ENCODE measurements at places on chromosomes 4 and X.
A peak's percentile ranks its signal among the peaks of the same experiment; 100 is the strongest.

- peak; percentile 61 for DNase-seq
Observed at GRCh38 chrX:101287402-101287801, 3.7 kb downstream of the TAF7L start.

DNA sequence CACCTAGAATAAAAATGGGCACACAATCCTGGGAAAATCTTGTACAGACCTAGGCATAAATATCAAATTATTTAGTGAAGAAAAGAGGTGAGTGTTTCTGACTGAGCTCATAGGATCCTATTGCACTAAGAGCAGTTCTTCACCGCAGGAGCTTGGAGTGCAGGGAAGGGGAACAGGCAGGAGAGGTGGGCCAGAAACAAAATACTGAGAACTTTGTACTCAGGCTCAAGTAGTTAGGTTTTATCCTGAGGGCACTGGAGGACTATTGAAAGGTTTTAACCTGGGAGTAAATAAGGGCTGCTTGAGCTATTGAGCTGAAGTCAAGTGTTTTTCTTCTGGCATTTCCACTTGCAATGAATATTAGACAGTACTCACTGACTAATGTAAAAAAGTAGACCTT lies 12.2 kb downstream of the EPHA5 start:
- no peak for DNase-seq

DNA sequence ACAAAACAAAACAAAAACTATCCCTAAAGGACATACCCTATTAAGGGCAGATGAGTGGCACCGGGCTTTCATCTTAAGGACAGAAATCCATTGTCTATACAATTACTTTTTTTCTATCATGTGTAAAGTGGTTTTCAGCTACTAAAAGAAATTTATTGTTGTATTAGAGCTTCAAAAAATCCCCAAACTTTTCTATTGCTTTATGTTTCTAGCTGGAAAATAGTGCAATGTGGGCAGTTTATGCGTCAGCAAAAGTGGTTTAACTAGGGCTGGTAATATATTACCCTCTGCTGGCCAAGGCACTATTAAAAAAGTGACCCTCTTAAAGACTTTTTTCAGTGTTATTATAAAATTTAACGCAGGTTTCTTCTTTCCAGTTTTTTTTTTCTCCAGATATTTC lies 15.5 kb upstream of the GPR82 start:
- no peak for DNase-seq

GRCh38 chr4:57490520-57491255 lies 380.5 kb upstream of the IGFBP7 start:
- DNase-seq, result no peak

DNA sequence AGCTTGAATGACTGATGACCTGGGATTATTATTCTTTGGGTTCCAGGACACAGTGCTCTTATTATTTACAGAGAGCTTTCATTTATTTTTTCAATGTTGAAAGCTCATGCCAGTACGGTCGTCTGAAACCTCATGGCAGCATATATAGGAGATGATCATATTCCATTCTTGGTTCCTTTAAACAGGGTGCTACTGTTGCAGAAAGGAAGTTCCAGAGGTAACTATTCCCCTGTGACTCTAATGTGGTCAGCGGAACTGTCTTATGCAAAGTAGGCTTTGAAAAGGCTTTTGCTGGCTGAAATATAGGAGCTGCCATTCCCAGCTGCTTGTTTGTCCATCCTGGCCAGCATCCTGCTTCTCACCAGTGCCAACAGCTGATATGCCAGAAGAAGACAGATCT lies 208.3 kb upstream of the LEF1 start:
- no peak for DNase-seq

- DNase-seq, result no peak
Observed at GRCh38 chr4:140195806-140196205, 41.8 kb upstream of the MAML3 start.

- no peak for DNase-seq
Observed at GRCh38 chrX:80388206-80388605, 32.0 kb upstream of the TENT5D start.

GRCh38 chr4:186068581-186069348 lies at the start of gene TLR3:
TSS of gene TLR3 (plus strand) at chr4:186069156. CDS start at chr4:186076620, 7,464 bp downstream.
- no peak for DNase-seq

GRCh38 chrX:15107367-15107988 lies 162.4 kb downstream of the ASB9 start:
- DNase-seq, result no peak

DNA sequence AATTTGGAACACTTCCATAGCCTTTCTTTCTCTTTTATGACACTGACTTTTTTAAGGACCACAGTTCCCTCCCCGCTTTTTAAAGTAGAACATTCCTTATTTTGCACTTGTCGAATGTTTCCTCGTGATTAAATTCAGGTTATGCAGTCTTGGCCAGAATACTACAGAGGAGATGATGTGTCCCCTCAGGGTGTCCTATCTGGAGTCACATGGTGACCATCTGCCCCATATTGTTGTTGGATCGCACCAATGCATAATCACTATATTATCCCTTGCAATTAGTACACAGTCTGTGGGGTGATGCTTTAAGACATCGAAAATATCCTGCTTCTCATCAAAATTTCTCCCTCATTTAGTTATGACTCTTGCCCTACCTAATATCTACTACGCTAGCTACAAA lies 27.4 kb downstream of the WDFY3 start:
- no peak for DNase-seq

GRCh38 chr4:150447356-150447755 lies 134.6 kb upstream of the MAB21L2 start:
- DNase-seq, result peak; percentile 0
